Bronchial epithelial cell (primary cell): ENCODE measurements at places on chromosomes 11 and 22. TPM values are rescaled to one million over a fixed set of nuclear protein-coding genes. Genes with fewer than 3 reads are reported as not detected.

Gene C11orf86
- not detected in 2 replicates for total RNA-seq

Gene ADORA2A
- total RNA-seq, result under 0.01 and 0.77 TPM in 2 replicates

DNA sequence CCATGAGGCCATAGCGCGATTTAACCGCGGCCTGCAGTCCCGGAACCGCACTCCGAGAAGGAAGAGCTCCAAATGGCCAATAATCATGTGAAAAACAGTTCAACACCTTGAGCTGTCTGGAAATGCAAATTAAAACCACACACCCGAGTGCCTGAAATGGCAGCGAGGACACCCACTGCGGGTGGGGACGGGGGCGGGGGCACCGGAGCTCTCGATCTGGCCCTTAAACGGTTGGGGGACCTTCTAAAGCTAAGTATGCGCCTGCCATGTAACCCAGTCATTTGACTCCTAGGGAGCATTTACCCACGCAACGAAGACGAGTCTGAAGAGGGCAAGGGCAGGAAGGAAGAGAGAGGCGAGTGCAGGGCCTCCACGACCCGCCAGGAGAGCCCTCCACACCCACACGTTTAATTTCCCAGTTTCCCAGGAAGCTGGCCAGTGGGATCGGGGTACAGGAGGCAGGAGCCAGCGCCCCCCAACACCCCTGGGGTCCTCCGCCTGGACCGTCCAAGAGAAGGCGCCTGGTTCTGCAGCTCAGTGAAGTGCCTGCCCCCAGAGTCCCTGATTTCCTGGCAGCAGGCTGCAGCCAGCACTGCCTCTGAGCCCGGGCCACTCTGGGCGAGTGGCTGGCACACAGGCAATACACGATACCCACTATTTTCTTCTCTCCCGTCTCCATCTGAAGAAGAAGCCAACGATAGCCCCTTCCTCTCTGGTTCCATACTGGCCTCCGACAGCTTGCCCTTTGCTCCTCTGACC lies 1.7 kb downstream of the TTLL8 start:
- no peak for DNase-seq

GRCh38 chr11:72229925-72230763 lies 5.6 kb downstream of the INPPL1 start:
- no peak for DNase-seq

DNA sequence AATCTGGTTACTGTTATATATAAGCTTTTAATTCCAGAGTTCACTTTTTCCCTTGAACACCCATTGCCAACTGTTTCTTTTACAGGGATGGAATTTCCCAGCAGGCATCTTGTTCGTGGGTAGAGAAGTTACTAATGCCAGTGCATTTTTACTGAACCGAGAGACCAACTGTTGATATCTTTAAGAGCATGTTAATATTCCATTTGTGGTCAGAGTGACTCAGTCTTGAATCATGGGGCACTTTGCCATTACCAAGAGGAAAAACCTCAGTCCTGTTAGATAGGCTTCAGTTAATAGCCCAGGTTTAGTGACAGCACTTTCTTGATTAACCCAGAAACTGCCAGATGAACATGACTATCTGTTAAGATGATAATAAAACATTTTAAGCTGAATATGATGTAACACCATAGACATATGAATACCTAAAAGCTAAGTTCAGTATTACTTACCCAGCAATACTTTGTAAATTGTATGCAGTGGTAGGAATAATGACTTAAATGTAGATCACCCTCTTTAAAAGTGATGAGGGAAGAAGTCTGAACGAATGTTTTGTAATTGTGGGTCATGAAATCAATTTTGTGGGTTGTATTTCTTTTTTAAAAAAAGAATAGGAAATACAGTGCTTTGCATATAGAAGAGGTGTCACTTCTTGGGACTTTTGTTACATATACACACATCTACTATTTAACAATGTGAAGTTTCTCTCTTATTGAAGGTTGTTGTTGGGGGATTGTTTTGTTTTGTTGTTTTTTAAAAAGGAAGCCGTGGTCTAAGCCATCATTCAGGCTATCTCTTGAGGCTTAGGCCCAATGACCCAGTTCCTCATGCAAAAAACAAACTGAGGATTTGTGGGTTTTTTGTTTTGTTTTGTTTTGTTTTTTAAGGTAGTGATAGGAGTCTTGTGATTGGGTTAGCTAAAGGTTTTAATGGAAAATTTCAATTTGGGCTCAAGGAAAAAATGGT lies 79.2 kb upstream of the GRIK4 start:
- DNase-seq, result peak; percentile 99

Gene PAMR1
- total RNA-seq, result 3.1 and 5.3 TPM in 2 replicates

Gene GSC2
- total RNA-seq, result not detected in 2 replicates

Gene DBX1
- not detected in 2 replicates for total RNA-seq

Gene NRXN2
- total RNA-seq, result under 0.01 TPM in 1 of 2 replicates, not detected in the other

Gene NNMT
- 0.38 and 11.6 TPM in 2 replicates for total RNA-seq

DNA sequence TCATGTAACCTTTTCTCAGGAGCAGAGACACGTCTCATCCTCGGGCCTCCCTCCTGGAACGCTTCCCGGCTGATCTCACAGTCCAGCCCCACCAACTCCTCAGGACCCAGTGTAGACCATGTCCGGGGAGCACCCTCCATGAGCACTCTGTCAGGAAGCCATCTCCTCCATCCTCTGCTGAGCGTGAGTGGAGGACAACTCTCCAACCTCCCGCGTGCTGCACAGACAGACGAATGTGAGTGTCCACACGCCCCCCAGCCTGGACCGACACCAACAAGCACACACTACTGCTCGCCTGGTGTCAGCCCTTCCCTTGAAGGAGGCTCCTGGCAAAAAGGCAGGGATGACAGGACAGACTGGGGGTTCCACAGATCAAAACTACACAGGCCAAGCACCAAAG lies 86.6 kb downstream of the SHANK2 start:
- no peak for DNase-seq

DNA sequence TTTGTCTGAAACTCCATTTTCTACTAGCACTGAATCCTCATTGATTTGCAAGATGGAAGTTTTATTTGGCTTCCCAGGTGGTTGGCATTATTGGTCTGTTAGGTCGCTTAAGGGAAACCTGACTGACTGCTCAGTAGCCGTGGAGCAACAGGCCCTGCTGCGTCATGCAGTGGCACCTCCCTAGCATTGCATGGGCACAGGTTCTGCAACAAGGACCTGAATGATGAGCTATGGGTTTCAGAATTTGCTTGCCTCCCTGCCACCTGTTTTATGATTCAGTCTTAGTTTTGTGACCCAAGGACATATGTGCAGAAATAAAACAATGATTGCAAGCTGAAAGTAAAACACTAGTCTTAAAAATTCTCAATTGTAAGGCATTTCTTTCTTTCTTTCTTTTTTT lies 128.5 kb downstream of the SLC1A2 start:
- DNase-seq, result peak; percentile 25

GRCh38 chr11:80771017-80771416 lies 1330.2 kb upstream of the TENM4 start:
- no peak for DNase-seq

DNA sequence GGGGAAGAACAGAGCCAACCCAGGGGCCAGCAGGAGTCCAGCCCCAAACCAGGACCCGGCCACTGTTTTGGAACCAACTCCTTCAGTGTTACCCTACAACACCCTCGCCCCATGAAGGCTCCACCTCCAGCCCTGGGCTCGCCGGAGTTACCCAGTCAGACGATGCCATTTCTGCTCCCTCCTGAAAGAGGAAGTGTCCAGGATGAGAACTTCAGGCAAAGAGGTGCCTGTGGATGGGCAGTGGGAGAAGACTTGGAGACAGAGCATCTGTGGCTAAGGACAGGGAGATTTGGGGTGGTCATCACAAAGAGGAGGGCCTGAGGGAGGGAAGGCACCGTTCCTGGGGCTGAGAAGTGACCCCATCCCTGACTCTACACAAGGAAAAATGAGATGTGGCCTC lies 14.0 kb downstream of the APOBEC3B start:
- no peak for DNase-seq

DNA sequence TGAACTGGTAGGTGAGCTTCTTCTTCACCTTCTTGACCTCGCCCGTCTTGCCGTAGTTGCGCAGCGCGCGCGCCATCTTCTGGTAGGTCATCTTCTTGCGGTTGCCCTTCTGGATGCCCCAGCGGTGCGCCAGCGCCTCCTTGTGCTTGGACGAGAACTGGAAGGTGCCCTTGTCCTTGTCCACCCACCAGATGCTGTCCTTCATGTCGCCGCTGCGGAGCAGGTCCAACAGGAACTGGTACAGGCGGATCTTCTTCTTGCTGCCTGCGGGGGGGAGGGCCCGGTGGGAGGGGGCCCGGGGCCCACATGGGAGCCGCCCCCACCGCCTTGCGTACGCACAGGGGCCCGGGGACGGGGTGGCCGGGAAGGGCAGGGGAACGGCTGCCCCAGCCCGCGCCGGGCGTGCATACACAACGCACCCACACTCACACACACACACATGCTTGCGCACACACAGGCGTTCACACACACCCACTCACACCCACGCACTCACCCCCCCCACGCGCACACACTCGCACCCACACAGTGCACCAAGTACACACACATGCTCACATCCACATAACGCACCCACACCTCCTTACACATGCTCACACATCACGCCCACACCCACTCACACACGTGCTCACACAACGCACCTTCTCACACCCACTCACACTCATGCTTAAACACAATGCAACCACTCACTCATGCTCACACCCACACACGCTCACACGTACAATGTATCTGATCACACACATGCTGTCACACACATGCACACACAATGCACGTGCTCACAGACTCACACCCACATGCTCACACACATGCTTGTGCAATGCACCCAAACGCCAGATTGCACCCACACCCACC lies 3.0 kb upstream of the MYBPC3 start:
- DNase-seq, result peak; percentile 87

GRCh38 chr11:59849129-59849528 lies 3.8 kb upstream of the CBLIF start:
- no peak for DNase-seq

Gene E2F8
- total RNA-seq, result 0.26 TPM in 2 replicates

- no peak for DNase-seq
Measured at GRCh38 chr11:45193695-45194094, 47.3 kb downstream of the PRDM11 start.

DNA sequence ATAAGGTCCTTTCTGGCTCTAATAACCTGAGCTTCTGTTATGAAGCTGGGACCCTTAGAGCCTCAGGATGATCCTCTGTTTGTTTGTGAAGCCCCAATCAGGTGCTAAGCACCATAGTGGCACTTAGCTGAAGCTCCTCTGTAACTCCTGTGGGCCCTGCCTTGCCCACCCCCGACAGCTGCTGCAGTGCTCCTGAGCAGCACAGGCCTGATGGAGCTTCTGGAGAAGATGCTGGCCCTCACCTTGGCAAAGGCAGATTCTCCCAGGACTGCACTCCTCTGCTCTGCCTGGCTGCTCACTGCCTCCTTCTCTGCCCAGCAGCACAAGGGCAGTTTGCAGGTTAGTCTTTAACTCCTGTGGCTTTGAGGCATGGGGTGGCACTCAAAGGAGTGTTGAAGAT lies 19.0 kb upstream of the CCDC134 start:
- DNase-seq, result no peak

Gene SCO2
- 2.0 and 2.1 TPM in 2 replicates for total RNA-seq

- DNase-seq, result peak; percentile 99
Measured at GRCh38 chr11:102564110-102564509, 33.6 kb upstream of the MMP7 start.

DNA sequence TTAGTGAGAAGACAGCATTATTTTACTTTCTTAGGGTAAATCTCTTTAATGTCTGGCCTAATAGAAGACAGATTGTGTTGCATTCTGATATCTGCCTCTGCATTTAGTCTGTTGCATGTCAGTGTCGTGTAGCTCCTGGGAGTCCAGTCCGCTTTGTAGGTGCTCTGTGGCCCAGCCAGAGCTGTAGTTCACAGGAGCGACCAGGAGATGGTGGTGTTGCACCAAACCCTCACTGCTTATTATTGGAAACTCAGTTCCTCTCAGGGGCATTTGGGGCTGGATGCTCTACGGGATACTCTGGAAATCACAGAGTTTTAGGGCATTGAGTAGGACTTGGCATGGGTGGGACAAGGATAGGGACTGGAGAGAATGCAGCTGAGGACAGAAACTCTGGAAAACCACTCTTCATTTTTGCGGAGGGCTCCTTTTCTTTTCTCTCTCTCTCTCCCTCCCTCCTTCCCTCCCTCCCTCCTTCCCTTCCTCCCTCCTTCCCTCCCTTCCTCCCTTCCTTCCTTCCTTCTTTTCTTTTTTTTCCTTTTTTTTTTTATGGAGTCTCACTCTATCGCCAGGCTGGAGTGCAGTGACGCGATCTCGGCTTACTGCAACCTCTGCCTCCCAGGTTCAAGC lies 21.7 kb downstream of the MIAT start:
- peak; percentile 59 for DNase-seq

Gene TIRAP
- 2.1 and 3.3 TPM in 2 replicates for total RNA-seq
